ENCODE measurements at places on chromosomes 16 and 17. TPM values are rescaled to one million over a fixed set of nuclear protein-coding genes. Genes with fewer than 3 reads are reported as not detected.

The PPY gene
- total RNA-seq, result not detected

- H3K27me3 ChIP-seq, result no peaks in the 10 kb centered on the region
- H3K36me3 ChIP-seq, result peaks cover 8% of the 10 kb centered on the region
- no peak overlapping the region for H3K4me3 ChIP-seq
- H3K27ac ChIP-seq, result no peak overlapping the region
- peaks cover 2% of the 10 kb centered on the region for H3K4me1 ChIP-seq
Observed at GRCh38 chr17:60559995-60560859, 34.2 kb upstream of the APPBP2 start.

DNA sequence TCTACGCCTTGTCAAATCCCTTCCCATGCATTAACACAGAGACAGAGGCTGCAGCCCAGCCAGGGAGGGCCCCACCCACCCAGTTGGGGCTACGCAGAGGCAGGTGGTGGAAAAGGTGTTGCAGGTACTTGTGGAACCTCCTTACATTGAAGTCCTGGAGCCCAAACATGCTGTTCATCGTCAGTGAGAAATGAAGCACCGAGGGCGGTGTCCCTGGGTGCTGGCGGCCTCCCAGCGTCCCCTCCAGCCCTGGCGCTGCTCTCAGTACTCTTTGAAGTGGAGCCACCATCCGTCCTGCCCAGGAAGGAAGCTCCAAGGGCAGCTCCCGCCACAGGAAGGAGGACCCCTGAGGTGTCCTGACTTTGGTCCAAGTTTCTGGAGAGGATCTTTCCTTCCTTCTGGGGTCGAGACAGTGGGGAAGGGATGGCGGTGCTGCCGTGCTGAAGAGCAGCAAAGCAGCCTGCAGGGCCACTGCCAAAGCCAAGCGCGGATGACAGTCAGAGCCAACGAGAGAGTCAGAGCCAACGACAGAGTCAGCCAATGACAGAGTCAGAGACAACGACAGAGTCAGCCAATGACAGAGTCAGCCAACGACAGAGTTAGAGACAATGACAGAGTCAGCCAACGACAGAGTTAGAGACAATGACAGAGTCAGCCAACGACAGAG, 23.4 kb downstream of the LMF1 start:
- H3K4me1 ChIP-seq, result no peaks in the 10 kb centered on the region
- no peak overlapping the region for H3K4me3 ChIP-seq
- no peak for DNase-seq
- H3K27me3 ChIP-seq, result no peaks in the 10 kb centered on the region

- H3K36me3 ChIP-seq, result peaks cover 33% of the 10 kb centered on the region
- H3K27ac ChIP-seq, result no peak overlapping the region
- no peak for DNase-seq
Observed at GRCh38 chr17:49404361-49404760, 10.3 kb downstream of the PHB1 start.

- DNase-seq, result no peak
- H3K4me3 ChIP-seq, result no peak overlapping the region
- H3K27me3 ChIP-seq, result no peaks in the 10 kb centered on the region
- no peak overlapping the region for H3K27ac ChIP-seq
Observed at GRCh38 chr16:79757968-79758367, 157.4 kb upstream of the MAF start.
